IMR-90 (cell line): ENCODE measurements at places on chromosomes 16 and 17. TPM values are rescaled to one million over a fixed set of nuclear protein-coding genes. Genes with fewer than 3 reads are reported as not detected.
A peak's percentile ranks its signal among the peaks of the same experiment; 100 is the strongest.

The TP53TG3F gene
- total RNA-seq: not detected in 2 replicates

The LLGL1 gene
- 34.2 and 40.1 TPM in 2 replicates for total RNA-seq

The SUZ12 gene
- 12.2 and 18.6 TPM in 2 replicates for total RNA-seq

The RGS9 gene
- total RNA-seq: 0.90 and 1.4 TPM in 2 replicates

DNA sequence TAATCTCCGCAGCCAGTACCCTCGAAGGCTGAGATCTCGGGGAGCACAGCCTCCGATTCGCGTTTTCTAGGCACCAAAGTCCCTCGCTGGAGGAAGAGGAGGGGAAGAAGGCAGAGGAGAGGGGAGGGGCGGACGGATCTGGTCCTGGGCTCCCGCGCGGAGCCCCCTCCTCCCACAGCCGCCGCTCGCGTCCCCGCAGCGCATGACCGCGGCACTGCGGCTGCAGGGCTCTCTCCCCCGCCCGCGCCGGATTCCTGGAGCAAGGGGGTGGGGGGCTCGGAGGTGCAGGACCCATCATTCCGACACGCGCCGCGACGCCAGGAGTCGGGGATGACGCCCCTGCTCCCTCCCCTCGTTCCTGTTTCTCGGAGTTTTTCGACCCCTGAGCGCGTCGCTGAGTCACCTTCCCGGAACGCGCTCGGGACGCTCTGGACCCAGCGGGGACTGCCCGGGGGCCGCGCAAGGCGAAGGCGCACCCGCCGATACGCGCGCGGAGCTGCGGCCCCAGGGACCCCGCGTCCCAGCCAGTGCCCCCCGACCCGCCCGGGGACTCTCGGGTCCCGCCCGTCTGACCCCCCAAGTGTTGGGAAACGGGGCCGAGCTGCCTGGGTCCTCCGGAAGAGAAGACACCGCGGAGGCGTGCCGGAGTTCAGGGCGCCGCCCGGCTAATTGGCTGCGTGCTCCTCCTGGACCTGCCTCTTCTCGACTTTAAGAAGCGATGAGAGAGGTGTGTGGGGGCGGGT is 1.4 kb upstream of the SPHK1 start:
- peak; percentile 78 for DNase-seq

DNA sequence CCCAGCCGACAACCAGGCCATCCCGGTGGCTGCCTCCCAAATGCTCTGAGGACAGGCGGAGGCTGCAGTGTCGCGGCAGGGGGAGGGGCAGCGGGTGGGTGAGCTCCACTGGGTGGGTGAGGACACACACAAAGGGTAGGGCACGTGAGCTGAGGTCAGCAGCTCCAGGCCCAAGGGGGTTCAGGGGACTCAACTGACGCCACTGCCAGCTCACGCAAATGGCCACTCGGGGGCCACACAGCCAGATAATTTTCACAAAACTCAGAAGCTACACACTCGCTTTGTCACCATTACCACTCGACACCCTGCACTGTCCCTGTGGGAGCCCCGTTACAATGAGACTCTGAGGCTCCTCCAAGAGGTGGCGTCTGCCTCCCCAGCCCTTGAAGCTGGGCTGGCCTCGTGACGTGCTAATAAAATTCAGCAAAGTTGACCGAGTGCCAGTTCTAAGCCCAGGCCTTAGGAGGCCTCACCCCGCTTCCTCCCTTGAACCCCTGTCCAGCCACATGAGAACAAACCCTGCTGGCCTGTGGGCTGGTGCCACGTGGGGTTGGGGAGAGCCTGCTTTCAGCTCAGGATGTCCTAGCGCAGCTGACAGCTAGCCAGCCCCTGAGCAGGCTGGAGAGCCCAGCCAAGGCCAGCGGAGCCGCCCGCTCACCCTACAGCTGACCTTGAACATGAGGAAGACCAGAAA is 56.9 kb downstream of the RMI2 start:
- no peak for DNase-seq

GRCh38 chr16:85227084-85227945 is 115.0 kb upstream of the CIBAR2 start:
- DNase-seq: no peak

DNA sequence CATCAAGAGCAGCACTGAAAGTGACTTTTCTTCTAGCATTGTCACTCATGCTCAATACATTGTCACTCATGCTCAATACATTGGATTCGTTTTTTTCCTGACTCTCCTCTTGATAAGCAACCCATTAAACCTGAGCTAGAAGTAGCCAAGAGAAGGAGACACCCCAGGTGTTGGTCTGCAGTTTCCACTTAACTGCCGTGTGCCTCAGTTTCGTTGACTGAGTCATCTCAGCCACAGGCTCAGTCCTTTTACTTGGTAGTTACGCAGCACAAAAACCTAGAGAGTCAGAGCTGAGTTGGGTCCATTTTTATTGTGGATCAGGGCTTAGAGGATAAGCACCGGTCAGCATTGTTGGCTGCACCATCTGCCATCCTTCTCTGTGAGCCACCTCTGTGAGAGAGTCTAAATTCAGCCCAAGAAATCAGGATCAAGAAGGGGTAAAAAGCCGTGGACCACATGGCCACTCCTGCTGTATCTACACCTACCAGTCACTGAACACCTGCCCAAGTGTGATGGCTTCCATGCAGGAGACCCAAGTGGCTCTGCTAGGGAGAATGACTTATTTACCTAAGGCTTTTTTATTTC is 11.3 kb downstream of the GINS2 start:
- DNase-seq: no peak

- DNase-seq: no peak
These were observed 96.6 kb downstream of the CACNG3 start for GRCh38 chr16:24352746-24353145.

- DNase-seq: no peak
These were observed 3.6 kb downstream of the CDH16 start for GRCh38 chr16:66915041-66915440.

- DNase-seq: no peak
These were observed 70.7 kb downstream of the CLEC16A start for GRCh38 chr16:11015076-11015475.

- DNase-seq: no peak
These were observed 80.6 kb downstream of the AMFR start for GRCh38 chr16:56344518-56345405.

GRCh38 chr17:74343526-74344284 is 17.7 kb downstream of the KIF19 start:
- DNase-seq: no peak

DNA sequence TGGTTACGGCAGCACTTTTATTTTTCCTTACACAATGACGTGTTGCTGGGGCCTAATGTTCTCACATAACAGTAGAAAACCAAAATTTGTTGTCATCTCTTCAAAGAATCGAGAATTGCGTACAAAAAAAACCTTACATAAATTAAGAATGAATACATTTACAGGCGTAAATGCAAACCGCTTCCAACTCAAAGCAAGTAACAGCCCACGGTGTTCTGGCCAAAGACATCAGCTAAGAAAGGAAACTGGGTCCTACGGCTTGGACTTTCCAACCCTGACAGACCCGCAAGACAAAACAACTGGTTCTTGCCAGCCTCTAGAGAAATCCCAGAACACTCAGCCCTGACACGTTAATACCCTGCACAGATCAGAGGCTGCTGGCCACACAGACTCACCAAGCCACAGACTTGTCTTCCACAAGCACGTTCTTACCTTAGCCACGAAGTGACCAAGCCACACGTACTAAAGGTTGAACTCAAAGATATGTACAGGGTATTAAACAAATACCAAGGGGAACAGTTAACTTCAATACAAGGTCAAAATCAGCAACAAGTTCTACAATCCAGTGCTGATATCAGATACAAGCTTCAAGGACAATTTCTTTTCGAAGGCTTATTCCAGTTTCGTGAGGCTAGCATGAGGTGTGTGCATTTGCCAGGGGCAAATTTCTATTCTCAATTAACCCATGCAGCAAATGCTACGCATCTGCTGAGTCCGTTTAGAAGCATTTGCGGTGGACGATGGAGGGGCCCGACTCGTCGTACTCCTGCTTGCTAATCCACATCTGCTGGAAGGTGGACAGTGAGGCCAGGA is 2.4 kb downstream of the ACTG1 start:
- DNase-seq: no peak

DNA sequence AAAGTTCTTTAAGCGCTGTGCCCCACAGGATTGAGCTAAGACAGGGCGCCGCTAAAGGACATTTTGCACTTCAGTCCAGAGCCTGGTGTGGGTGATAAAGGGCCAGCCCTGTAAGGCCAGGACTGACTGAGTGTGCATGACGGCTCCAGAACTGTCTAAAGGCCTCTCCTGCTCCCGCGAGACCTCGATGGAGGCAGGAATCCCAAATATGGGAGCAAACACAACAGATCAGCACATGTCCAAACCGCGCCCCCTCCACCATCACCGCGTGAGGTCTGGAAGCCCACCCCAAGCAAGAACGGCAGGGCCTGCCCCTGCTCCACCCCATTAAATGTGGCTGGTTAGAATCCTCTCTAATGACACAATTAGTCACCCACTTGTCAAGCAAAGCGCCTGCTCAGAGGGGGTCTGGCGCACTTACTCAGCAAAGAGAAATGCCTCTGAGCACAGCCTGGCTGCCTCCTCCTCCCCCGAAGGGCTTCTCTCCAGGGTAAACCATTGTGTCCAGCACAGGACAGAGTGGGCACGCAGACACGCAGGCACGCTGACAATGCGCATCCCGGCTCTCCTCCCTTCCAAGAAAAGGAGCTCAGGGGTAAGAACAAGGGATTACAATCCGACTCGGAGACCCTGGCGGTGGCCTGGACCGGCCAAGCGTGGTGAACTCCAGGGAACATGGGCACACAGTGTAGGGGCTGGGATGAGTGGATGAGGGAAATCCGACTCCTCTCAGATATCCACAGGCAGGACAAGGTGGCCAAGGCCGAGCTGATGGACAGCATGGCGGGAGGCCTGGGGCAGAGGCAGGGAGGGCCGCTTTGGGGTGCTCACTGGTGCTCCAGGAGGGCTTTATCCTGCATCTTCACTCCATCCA is 1.5 kb downstream of the MXRA7 start:
- DNase-seq: peak; percentile 99

- DNase-seq: no peak
These were observed 2.5 kb upstream of the ZFHX3 start for GRCh38 chr16:73050201-73051099.

- DNase-seq: no peak
These were observed 741 bp upstream of the GRB2 start for GRCh38 chr17:75406222-75406615.

- no peak for DNase-seq
These were observed 225.6 kb upstream of the HSBP1 start for GRCh38 chr16:83581994-83582747.

DNA sequence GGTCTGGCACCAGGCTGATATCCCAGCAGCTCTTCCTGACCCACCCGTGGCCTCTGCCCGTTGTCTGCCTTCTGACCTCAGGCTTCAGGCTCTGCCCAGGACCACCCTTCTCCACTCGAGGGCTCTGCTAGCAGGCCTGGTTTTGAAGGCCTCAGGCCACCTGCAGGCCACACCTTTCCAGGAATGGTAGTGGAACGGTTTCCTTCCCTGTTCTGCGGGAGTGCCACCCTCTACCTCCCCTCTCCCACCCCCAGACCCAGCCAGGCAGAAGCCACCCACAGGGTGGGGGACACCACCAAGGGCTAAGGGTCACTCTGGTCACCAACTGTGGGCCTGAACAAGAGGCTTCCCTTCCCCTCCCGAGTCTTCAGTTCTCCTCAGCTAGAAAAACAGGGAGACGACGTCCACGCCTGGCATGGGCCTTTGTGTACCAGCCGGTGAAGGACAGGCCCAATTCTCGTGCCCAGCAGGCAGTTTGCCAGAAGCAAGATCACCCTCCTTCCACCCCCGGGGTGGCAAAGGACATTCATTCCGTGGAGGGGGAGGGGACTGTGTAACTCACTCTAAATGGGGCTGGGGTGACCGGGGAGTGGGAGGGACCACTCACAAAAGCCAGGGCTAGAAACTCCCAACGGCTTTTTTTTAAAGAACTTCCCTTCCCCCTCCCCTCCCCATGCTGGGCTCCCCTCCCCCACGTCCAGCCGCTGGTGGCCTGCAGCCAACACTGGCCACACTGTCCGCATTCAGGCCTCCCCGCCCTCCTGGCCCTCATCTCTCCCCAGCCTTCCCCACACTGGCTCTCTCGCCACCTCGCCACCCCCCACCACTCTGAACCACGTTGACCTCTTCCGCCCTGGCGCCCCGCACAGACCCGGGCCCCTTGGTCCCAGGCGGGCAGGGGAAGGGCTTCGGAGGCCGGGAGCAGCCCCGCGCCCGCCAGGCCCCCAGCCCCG is 7.7 kb downstream of the CBX4 start:
- DNase-seq: no peak

GRCh38 chr16:64903770-64904169 is 218.1 kb downstream of the CDH11 start:
- DNase-seq: no peak

DNA sequence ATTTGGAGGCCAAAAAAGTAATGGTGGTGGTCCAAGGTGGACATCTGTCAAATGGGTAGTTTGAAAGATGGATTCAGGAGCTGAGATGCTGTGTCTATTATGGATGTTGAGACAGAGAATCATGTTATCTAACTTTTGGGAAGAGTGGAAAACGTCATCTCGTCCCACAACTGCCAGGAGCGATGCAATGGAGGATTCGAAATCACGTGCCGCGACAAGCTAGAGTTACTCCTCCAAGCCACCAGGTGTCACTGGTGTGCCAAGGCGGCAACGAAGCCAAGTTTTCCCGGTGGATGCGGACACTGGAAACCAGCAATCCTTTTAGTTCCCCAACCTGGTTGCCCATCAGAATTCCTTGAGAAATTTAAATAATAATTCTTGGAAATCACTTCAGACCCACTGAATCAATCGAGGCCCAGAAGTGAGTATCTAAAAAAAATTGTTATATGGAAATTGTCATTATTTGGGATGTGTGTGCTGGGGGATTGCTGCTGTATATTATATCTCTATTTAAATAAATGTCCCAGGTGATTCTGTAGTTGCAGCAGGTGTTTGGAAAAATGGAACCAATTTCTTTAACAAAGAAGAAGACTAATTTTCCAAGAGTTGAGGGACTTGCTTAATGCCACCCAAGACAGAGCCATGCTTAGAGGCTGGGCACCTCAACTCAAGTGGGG is 206.1 kb downstream of the HAPSTR1 start:
- no peak for DNase-seq
